Dorsolateral prefrontal cortex (tissue), 122 donors: ENCODE measurements at places on chromosomes 13 and 19.

DNA sequence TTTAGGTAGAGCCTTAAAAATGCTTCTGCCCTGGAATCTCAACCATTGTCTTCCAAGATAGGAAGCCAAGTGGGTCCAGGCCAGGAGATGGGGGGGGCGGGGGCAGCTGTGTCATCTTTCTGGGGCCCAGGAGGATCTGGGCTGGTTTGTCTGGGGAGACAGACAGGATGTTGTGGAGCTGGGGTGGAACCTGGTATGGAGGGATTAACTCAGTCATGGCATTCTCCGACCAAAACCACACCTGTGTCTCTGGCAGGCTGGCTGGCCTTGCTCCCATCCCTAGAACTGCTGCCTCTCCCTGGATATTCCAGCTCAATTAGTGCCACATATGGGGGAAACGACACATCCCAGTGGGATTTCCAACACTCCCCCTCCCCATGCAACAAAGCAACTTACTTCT, 2.7 kb upstream of the MAP2K7 start:
- no peak for DNase-seq

DNA sequence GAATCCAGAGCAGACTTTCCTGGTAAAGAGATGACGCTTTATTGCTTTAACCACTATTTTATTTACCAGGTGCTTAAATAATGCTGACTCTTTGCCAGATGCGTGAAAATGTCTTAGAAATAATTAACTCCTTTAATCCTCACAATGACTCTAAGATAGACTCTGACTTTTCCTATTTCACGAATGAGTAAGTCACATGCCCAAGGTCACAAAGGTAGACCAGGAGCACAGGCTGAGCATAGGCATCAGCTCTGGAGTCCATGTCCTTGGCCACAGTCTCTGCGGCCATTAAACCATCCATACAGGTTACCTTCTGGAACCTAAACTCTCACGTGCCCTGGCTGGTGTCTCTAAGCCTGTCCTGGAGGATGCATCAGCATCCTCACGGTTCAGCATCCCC, 87.3 kb downstream of the ERCC5 start:
- no peak for DNase-seq

GRCh38 chr13:111874981-111875380, 192.0 kb upstream of the SOX1 start:
- DNase-seq = no peak

DNA sequence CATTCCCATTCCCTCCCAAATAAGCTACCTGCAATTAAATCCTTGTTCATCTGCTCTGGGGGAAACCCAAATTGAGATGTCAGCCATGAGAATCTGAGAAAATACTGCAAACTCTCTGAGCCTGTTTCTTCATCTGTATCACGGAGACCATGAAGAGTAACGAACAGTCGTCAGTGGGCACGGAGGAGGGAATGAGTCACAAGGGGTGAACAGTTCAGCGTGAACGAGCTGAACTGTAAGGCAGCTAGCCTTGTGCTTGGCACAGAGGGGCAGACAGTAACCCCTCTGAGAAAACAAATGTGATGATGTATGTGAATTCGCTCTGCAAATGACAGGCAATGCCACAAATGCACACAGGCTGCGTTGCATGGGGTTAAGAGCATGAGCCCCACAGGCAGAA, 288.7 kb downstream of the FOXO1 start:
- no peak for DNase-seq

DNA sequence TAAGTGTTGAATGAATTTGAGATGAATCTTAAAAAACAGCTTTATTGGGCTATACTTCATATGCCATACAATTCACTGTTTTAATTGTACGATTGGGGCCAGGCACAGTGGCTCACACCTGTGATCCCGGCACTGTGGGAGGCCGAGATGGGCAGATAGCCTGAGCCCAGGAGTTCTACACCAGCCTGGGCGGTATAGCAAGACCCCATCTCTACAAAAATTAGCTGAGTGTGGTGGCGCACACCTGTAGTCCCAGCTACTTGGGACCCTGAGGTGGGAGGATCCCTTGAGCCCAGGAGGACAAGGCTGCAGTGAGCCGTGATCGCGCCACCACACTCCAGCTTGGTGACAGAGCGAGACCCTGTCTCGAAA, 10.3 kb downstream of the ARID3A start:
- DNase-seq = no peak

DNA sequence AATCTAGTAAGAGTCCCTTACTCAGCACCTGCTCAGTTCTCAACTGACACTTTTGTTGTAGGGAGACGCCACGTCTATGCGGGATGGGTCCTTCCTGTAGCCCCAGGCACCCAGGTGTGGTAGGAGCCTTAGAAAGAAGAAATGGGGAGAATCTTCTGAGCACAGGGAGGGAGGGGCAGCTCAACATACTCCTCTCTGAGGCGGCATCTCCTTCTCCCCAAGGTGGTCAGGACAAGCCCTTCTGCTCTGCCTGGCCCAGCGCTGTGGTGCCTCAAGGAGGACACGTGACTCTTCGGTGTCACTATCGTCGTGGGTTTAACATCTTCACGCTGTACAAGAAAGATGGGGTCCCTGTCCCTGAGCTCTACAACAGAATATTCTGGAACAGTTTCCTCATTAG, 1.2 kb downstream of the KIR2DL4 start:
- no peak for DNase-seq
